ENCODE measurements at places on chromosomes 1 and 21. TPM values are rescaled to one million over a fixed set of nuclear protein-coding genes. Genes with fewer than 3 reads are reported as not detected.

The VWA5B1 gene
- total RNA-seq = not detected

The TMEM240 gene
- total RNA-seq = 1.3 TPM

The SPRR3 gene
- not detected for total RNA-seq

The SLC25A34 gene
- 0.13 TPM for total RNA-seq

The GLIS1 gene
- not detected for total RNA-seq

The HEYL gene
- 0.89 TPM for total RNA-seq

The KCNE1 gene
- 0.34 TPM for total RNA-seq

The S100A7 gene
- not detected for total RNA-seq

The WNT3A gene
- total RNA-seq = not detected

The DIO1 gene
- not detected for total RNA-seq

The ADAMTSL4 gene
- total RNA-seq = 212 TPM

The TCHH gene
- not detected for total RNA-seq

The PTCH2 gene
- total RNA-seq = 3.0 TPM

The SLC2A5 gene
- 0.04 TPM for total RNA-seq

The ITGB2 gene
- 1.3 TPM for total RNA-seq

The UBASH3A gene
- total RNA-seq = 1.5 TPM

The UQCRHL gene
- 5.9 TPM for total RNA-seq

The OR2T33 gene
- 0.27 TPM for total RNA-seq

The OR2L8 gene
- not detected for total RNA-seq

The ETNK2 gene
- total RNA-seq = 0.13 TPM

The NTRK1 gene
- 28.0 TPM for total RNA-seq

The CENPF gene
- 98.2 TPM for total RNA-seq

The KIF14 gene
- 25.0 TPM for total RNA-seq

The PHF13 gene
- 36.1 TPM for total RNA-seq
